Esophagus muscularis mucosa (tissue), 4 donors: ENCODE measurements at places on chromosomes 2 and 18.

GRCh38 chr2:12243381-12243780 lies 473.4 kb upstream of the TRIB2 start:
- DNase-seq: no peak

DNA sequence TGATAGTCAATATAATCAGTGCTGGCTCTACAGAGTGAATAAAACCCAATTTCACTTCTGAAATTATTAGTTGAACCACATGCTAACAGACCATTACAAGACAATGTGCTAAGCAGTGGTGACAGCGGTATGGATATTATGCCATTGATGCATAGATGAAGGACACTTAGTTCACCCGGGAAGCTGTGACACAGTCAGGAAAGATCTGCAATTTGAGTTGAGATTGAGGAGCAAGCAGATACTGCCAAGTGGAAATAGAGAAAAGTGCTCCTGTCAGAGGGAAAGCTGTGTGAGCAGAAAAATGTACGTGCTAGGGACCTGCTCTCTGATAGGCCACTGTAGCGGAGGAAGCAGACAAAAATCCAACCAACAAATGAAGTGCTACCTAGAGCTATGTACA lies 529.5 kb upstream of the CDH2 start:
- no peak for DNase-seq

- no peak for DNase-seq
These were observed 138.7 kb upstream of the BOD1L2 start for GRCh38 chr18:57008001-57008686.

DNA sequence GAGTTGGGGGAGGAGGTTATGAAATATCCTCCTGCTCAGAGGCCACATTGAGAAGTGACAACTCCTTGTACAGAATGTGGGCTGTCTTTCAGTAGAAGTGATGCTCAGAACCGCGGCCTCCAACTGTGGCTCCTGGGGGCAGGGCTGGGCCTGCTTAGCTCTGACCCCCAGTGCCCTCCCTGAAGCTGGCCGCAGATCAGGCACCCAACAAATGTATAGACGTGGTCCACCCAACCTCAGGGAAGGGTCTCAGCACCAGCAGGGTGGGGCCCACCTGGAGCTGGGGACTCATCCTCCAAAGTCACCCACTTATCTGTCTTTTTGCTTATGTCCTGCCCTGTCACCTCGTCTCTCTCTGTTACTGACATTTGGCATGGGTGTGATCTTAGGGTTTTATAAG lies 11.1 kb upstream of the BIN1 start:
- DNase-seq: no peak

DNA sequence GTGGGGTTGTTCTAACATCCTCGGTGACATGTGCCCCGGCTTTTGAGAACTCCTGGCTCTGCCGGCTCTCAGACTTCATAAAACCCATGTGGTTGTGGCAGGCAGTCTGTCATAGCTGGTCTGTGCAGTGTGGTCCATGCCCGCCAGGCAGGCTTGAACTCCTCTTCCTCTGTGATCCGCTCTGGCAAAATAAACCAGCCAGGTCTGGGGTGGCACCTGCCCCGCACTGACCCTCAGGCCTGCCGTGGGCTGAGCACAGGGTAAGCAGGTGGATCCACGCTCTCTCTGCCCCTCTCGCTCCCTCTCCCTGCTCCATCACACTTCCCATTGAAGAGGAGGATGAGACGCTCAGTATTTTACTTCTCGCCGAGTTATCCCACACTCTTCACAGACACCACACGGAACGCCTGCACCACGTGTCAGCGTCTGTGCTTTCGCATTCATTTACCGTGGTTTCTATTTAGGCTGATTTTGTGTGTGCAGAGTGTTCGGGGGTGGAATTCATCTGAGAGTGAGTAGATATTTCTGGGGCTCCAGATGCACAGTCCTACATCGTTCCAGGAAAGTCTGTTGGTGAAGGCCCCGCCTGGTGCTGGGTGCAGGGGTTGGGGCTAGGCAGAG lies 56.4 kb downstream of the RTP5 start:
- no peak for DNase-seq

- DNase-seq: no peak
These were observed 94.5 kb upstream of the TMEM178A start for GRCh38 chr2:39571111-39571731.

DNA sequence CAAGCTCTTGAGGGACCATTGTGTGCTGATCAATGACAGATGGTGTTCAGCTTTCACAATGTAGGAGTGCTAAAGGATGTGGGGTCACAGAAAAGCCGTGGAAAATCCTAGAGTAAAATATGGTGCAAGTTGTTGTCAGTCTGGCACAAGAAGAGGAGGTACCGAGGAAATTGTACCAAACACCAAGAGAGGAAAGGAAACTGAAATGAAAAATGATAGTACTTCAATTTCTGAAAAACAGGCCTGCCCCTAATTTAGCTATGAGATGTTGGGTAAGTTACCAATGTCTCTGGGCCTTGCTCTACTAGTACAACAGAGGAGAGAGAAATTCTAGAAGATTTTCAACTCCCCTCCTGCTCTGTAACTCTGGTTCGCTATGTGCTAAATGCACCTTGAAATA lies 78.8 kb upstream of the PELI1 start:
- no peak for DNase-seq

GRCh38 chr2:239830121-239831000 lies 194.8 kb downstream of the NDUFA10 start:
- peak; percentile 87 for DNase-seq

- DNase-seq: no peak
These were observed 339.2 kb downstream of the PDE11A start for GRCh38 chr2:177733322-177733855.
